NCI-H748 treated with DMSO at 0.1 percent for 48 hours (cell line): ENCODE measurements at places on chromosomes 11 and 22.
A peak's percentile ranks its signal among the peaks of the same experiment; 100 is the strongest.

- no peak for DNase-seq
Observed at GRCh38 chr11:29483831-29484230, 533.0 kb downstream of the KCNA4 start.

DNA sequence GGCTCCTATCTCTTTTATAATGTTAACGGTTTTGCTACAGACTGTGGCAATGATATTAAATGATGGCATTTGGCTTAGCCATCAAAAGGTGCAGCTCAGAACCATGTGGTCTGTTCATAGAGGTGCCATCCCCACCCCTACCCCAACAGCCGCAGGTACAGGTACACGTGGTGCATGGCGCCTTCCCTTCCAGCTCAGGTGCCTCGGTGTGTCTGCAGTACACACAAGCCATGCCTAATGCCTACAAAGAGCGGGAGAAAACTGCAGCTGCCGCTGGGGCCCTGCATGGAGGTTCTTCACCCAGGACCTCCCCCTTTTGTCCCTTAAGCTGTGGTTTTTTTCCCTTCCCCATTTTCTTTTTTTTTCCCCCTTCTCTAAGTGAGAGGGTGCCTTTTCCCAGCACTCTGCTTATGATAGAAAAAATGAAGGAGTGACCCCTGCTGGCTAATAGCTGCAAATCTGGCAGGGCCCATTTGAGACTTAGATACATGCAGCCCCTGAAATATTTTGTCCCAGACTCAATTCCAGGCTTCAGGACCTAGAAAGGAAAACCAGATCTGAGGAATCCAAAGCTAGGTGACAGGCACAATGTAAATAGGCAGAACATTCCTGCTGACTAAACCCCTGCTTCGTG lies 6.5 kb downstream of the OR52M1 start:
- no peak for DNase-seq

- no peak for DNase-seq
Observed at GRCh38 chr11:61688365-61689163, 8.4 kb downstream of the DAGLA start.

DNA sequence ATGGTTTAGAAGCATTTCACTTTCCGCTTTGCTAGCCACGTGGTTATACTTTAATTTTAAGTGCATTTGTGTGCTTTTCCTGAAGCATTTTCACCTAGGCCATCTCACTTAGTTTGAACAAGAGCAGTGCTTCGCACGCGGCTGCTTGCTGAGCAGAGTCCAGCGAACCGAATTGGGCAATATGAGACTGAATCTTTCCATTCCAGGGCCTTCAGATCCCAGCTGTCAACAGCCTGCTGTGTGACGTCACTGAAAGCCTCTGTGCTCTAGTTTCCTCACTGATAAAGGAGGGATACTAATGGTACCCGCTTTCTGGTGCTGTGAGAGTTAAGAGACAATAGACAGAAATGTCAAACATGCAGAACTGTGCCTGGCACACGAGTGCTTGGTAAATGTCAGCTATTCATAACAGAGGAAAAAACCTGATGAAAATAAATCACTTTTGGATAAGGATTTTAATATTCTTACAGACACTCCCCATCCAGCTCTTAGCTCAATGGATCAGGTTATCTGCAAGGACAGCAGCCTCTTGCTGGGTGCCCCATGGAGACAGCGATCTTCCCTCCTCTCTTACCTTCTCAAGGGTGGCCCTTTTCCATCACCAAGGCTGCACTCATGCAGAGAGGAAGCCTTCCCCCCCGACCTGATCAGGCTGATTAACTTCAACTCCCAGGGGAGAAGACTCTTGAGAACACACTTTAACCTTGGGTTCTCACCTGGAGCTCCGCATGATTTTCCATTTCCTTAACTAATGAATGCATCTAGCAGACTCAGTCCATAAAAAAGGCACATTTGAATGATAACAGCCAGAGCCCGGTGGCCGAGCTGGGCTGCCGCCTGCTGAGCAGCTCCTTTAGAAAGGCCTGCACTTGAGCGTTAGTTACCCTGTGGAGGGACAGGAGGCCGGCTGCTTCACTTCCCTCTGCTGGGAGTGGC lies 3.5 kb upstream of the GLB1L3 start:
- DNase-seq = no peak

DNA sequence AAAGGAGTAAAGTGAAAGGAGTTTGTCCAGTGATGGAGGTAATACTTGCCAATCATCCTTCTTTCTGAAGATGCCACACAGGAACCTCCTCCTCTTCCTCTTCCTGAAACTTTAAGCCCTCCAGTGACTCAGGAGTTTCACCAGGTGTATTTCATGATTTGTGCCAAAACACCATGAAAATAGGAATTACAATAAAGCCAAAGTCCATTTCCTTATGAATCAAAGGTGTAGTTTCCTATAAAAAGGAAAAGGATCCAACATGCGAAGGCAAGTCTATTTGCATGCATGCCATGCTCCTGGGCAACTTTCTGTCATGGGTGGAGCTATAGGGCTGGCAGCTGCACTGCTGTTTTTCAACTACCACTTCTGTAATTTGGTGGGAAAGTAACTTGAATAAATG lies 9.8 kb upstream of the POU2AF1 start:
- DNase-seq = no peak

- no peak for DNase-seq
Observed at GRCh38 chr11:31640611-31641010, 131.0 kb downstream of the ELP4 start.

DNA sequence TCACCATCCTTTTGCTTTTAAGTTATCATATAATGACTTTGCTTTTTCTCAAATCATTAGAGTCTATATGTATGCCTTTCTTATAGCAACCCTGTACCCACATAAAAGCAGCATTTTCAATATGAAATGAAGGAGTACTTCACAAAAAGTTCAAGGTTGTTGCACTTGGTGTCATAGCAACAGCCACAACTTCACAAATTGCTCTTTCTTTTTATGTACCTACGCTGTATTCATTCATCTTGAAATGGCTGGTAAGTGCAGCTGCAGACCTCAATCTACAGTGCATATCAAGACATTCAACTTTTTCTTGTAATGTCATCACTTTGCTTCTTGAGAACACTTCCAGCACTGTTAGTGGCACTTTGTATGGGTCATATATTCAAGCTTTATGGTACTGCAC lies 18.6 kb downstream of the CWC15 start:
- DNase-seq = no peak

- no peak for DNase-seq
Observed at GRCh38 chr11:65315866-65316226, 1.2 kb downstream of the CDC42EP2 start.

GRCh38 chr22:37816543-37817180 lies 6.5 kb upstream of the GALR3 start:
- no peak for DNase-seq

- no peak for DNase-seq
Observed at GRCh38 chr11:122749005-122749687, 89.2 kb upstream of the CRTAM start.

DNA sequence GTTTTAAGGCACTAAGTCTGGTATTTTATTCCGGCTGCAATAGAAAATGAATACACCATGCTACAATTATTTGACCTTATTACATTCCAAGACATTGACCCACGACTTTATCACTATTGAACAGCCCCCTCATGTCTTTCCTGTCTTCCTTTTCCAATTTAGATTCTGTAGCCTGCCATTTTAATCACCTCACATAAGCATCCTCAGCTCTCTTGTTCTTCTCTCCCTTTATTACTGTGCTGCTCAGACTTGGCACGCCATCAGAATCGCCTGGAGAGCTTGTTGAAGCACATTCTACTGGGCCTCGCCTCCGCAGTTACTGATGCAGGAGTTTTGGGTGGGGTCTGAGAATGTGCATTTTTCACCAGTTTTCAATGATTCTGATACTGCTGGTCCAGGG lies 38.7 kb upstream of the SWAP70 start:
- DNase-seq = no peak

DNA sequence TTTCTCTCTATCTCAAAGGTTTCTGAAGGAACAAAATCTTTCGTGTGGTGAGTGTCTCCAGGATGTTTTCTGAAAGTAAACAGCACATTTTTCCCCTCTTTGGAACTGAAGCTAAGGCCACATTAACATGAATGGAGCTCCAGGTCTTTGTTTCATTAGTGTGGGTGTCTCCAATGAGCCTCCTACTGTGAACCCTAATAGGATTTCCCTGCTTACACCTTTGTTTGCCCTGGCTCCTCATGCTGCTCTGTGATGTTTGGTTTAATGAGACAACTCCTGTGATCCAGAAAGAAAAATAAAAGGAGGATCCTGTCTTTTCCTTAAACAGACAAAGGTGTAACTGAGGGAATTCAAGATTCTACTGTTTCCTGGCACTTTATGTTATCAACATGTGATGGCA lies 76.9 kb upstream of the SLC6A5 start:
- no peak for DNase-seq

DNA sequence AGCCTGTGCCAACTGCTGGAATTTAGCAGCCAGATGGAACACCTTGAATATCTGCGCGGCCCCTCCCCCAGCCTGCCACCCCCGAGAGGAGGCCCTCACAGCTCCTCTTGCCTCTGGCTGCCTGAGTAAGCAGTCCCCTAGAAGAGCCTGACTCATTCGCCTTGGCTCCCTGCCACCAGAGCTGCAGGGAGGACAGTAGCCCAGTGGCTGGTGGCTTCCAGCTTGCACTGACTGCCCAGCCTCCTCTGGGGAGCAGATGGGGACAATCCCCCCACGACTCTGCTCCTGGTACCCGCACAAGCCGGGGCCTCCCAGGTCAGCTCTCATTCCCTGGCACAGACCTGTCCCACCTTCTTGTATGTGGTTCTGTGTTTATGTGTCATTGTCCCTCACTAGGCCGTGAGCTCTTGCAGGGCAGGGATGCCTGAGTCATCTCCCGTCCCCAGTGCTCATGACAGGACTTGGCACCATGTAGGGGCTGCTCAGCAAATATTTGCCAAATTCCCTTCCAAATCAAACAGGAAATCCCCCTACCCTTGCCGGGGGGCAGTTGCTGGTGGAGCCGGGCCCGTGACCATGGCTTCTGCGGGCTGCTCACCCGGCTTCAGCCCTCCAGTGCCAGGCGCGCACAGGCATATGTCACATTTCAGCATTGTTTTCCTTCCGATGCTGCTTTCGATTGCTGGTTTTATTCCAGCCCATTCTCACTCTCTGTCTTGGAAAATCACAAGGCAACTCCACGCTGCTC lies 43.6 kb downstream of the CACNG2 start:
- peak; percentile 8 for DNase-seq

GRCh38 chr22:33542153-33542552 lies 378.1 kb downstream of the LARGE1 start:
- DNase-seq = no peak

GRCh38 chr11:77259641-77260040 lies 41.8 kb downstream of the GDPD4 start:
- DNase-seq = no peak

DNA sequence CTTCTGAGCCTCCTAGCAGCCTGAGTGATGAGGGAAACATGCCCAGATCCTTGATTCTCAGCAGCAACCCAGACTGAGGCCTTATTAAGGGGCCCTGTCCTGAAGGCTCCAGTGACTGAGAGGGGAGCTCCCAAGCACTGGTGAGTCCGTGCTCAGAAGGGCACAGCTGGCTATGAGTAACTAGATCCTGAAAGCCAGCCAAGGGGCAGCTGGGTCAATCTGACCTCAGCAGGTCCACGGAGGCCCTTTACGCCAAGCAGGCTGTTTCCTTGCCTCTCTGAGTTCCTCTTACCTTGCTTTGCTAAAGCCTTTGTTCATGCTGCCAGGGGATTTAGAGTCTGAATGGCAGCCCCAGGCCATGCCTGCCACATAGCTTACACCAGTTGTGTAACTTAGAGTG lies 19.3 kb upstream of the MIEF1 start:
- DNase-seq = no peak

DNA sequence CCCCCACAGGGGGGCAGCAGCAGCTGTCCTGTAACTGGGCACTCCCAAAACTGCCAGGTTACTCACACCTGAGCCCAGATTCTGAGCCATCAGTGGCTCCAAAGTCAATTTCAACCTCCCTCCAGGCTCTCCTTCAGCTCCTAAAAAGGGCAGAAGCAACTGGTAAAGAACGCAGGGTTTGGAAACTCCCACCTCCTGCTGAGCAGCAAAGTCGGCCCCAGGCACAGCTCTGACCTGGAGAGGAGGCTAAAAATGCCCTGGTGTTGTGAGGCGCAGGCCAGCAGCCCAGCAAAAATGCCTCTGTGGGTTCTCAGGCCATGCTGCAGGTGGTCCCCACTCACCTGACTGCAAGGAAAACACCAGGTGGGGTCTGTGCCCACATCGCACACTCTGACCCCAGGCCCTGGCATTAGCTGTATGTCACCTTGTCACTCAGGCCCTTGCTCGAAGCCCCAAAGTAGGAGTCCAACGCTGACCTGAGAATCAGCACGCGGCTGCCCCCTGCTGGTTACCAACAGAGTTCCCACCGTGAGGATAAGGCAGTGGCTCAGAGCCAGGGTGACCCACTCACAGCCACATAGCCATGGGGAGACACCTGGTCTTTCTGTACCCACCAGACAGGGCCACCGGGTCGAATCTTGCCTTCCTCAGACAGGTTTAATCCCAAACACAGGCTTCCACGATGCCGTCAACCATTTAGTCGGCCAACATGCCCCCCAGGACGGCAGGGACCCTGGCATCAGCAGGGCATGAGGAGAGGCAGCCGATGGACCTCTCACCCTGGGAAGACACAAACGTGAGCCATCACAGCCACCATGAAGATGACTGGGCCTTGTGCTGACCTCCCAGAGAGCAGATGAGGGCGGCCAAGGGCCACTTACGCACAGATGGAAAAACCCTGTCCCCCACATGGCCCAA lies 11.1 kb downstream of the POLR3H start:
- peak; percentile 23 for DNase-seq

DNA sequence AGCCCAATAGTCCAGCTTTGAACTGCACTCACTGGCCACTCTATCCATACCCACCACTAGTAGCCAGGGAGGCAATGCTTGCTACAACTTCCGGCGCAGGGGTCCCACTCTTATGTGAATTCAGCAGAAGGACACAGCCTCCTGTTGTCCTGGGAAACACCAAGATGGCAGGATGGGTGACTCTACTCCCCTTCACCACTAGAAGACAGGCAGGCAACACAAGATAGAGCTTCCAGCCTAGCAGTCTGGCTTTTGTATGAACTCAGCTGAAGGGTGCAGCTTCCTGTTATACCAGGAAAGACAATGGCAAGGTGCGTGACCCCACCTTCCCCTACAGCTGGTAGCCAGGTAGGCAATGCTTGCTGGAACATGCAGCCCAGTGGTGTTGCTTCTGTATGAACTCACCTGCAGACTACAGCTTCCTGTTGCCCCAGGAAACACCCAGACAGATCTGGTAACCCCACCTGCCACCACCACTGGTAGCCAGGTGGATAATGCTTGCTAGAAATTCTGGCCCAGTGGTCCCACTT lies 205.2 kb upstream of the KIRREL3 start:
- DNase-seq = no peak

GRCh38 chr22:37018815-37019308 lies 385 bp downstream of the TST start:
- DNase-seq = no peak

DNA sequence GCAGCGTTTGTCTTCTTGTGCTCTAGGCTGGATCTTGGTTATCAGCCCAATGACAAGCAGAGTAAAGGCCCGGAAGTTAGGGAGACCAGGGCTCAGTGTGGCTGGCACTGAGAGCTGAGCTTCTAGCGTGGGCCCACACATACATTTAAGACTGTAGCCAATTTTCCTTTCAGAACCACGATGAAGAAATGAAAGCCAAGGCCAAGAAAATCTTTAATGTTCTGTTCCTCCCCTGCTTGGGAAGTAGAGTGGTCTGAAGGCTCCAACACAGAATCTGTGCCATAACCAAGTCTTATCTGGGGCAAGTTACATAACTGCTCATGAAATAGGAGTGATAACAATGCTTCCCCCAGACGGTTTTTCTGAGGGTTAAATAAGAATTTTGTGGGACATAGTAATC lies 4.7 kb upstream of the ST3GAL4 start:
- no peak for DNase-seq

- DNase-seq = peak; percentile 19
Observed at GRCh38 chr22:49370627-49371301, 456.9 kb downstream of the BRD1 start.
